ENCODE measurements at places on chromosomes 12 and 14.

DNA sequence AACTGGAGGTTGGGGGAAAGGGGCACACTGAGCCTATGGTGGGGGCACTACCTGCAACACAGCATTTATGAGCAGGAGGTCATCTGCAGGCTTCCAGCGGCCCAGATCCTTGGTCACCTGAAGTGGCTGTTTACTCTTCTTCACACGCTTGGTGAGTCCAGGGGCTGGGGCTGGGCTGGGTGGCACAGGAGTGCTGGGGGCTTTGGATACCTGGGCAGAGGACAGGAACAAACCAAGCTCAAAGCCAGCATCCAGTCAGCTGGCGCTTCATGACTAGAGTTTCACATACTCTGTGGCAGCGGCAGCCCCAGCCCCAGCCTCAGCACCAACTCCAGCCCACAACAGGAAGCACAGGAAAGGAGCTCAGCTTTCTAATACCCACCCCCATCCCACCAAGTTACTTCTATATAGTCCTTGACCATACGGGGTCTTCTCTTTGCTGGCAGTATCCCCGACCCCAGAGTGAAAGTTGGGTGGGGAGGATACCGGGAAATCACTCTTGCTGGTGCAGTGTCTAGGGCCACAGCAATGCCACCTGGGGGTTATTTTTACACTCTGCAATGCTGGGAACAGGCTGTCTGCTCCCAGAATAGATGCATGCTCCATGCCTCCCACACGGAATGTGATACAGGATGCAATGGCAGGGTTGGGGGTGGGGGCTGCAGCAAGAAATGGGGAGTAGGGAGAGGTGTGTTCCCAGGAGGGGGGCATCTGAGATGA is 3.1 kb downstream of the MCRS1 start:
- no peak for DNase-seq

DNA sequence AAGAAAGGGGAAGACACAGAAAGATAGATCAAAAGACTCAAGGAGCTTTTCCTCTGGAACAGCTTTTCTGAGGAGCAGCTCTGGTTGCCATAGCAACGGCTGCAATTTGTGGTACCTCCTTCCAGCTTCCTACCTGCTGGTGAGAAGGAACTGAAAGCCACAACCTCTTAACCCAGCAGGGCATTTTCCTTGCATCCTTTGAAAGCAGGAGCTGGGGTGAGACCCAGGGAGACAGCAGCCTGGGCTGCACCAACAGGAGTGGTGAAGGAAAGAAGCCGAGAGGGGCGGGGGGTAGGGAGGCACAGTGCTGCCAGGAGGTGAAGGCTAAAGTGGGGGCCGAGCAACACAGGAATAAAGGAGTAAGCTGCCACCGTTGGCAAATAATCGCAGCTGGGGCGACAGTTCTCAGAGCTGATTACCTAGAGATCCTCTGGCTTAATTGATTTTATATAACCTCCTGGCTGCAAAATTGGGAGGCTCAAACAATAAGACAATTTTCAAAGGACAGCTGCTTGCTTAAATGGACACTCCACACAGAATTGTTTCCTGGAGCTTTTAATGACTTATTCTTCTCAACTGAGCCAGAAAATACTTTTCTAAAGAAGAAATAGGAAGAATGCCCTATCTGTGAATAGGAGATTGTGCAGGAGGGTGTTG is 129.4 kb downstream of the RPAP3 start:
- DNase-seq, result no peak

DNA sequence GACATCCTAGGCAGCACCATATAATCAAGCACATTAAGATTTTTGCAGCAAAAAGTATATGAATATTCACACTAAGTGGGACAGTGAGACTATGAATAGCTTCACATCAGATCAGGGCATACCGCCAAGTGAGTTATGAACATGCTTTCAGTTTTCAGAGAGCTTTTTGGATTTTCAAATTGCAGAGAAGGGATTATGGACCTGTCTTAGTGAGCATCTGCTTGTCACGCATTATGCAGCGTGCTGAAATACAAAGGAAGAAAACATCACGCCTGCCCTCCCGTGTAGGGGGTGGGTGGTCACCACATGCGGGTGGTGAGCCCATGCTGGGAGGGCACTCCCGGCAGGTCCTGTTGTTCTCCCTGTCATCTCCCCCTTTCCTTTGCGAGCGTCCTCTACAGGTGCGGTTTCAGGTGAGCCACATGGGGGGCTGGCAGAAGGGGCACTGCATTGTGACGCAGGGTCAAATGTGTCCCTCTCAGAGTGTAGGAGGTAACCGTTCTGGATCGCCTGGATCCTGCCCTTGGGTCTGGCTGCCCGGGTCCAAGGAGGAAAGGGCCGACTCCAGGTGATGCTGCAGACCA is 42.6 kb downstream of the TRAF3 start:
- DNase-seq, result no peak

DNA sequence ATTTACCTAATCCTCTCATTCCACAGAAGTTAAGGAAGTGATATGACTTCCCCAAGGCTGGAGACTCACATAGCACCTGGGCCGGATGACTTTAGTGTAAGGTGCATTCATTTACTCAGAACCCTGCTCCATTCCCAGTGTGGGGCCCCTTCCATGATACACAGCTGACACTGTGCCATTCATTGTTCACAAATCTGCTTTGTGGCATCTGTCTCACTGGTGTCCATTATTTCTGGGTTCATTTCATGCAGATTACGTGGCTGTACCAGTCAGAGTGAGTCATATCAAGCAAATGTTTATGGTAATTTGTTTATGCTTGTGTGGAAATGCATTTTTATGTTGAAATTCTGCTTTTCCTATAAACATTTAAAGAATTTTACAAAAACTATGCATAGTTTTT is 5.2 kb downstream of the ANO4 start:
- DNase-seq, result no peak

GRCh38 chr12:97630875-97631274 is 168.3 kb downstream of the RMST start:
- no peak for DNase-seq

DNA sequence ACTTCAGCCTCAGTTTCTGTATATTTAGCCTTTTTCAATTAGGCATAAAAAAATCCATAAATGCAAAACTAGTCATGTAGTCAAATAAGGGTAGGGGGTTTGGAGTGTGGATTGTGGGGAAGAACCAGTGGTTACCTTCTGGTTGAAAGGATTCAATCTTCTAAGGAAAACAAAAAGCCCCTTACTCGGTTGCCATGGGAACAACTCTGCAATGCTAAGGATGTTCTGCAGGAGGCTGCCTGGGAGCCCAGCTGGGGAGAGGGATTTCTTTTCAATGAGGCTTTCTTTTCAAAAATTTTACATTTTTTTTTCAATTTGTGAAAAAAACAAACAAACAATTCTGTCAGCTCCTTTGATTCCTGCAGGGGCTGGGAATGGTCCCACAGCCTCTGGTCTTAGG is 67.2 kb downstream of the SLC8A3 start:
- DNase-seq, result no peak

GRCh38 chr12:121576851-121577391 is 3.9 kb downstream of the KDM2B start:
- no peak for DNase-seq

GRCh38 chr14:94364964-94365363 is 23.4 kb downstream of the SERPINA1 start:
- DNase-seq, result no peak

DNA sequence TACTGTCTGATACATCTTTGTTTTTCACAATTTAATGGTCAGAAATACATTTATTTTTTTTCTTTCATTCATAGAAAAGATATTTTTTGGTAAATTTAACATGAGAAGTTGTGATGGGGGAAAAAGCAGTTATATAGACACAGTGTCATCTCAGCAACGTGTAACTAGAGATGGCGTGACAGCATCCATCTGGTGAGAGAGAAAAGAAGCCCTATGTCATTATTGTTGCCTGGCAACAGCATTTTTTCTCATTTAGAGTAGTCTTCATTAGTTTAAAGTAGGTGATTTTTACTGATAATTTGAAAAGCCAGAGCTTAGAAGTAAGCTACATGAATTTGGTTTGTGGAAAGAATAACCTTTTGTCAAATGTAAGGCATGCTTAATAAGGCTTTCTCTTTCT is 128.6 kb downstream of the ACSS3 start:
- DNase-seq, result no peak

- DNase-seq, result no peak
Measured at GRCh38 chr12:91395628-91396135, 213.1 kb upstream of the DCN start.

DNA sequence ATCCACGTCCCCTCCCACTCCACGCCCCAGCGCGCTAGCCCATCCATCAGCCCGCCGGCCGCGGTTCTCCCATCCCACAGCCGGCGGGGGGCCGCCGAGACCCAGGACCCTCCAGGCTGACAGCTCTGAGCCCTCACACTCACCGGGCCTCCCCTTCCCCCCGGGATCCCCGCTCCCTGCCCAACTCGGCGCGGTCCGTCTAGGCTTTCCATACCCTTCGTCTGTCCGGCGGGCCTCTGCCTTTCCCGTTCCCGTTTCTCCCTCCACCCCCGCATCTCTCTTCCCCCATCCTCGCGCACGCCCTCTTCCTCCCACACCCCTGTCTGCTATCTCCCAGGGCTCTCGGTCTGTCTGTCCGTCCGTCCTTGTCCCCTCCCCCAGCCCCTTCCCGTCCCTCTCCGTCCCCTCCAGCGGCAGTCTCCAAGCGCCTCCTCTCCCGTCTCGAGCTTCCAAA is 726 bp downstream of the ZFHX2 start:
- no peak for DNase-seq

DNA sequence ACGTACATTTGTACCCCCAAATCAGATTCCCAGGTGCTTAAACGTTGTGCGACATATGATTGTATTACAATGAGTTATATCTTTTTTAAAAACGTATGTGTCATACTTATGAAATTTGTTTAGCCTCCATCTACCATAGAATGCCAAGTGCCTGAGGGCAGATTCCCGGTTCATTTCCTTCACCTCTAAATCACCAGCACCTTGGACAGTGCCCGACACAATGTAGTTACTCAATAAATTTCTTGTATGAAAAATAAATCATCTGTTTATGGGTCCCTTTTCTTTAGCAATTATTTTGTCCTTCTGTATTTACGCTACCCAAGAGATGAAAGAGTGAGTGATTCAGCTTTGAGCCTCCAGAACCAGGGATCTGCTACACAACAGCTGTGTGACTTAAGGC is 157.4 kb downstream of the TBX5 start:
- DNase-seq, result no peak

GRCh38 chr12:4483885-4484823 is 38.5 kb upstream of the FGF6 start:
- DNase-seq, result no peak

DNA sequence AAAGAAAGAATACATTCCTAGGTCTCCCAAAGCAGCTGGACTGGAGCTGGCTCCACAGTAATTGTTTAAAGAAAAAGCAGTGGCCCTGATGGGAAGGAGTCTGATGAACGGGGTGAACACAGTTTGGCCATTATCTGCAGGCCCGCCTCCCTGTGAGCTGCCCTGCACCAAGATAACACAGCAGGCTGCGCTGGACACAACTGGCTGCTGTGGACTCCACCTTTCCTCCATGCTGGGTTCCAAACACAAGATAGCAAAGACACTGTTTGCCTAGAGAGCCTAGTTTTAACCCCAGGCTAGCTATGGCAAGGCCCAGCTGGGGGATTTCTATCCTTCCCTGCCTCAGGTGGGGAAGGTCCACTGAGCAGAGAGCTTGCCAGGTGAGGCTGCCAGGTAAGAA is 34.6 kb downstream of the ZFP36L1 start:
- DNase-seq, result no peak

DNA sequence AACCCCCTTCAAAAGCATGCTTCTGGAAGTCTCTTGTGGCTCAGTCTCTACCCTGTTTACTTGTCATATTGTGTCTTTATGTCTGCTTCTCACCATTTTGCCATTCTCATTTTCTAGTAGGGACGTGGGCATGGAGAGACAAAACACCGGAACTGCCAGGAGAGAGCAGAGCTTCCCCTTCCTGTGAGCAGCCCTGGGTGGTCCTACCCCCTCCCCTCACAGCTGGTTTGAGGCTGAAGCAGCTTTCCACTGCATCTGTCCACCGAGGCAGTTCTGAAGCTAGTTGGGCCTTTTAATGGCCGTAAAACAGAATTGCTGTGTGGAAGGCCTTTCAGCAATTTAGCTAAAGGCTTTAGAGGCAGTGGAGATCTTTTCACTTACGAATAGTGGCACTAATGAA is 77.0 kb downstream of the PELI2 start:
- no peak for DNase-seq

- DNase-seq, result no peak
Measured at GRCh38 chr14:47261350-47261749, 414.1 kb downstream of the MDGA2 start.

DNA sequence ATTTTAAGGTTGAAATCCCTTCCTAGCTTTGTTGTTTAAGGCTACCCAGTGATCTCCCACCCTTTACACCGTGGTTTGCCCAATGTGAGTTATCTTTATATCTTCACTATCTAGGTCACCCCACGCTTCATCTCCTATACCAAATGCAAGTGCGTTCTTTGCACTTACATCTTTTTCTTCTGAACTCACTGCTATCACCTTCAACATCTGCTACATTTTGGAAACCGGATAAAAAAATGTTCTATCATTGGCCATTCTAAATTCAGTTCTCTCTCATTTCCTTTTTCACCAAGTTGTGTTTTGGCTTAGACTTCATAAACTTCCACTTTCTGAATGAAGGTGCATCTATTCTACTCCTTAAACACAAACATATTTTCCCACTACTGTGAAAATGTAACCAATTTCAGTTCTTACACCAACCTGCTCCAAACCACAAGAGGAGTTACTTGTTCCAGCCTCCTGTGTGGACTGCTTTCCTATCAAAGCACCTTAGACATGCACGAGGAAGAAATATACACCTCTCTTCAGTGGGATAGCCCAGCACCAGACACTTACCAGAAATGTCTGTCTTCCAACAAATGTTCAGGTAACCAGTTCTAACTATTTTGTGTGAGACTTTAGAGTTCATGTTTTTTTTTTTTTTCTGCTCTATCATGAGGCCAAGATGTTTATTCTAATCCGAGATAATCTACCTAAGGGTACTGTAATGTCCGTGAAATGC is 21.9 kb downstream of the CLEC9A start:
- DNase-seq, result no peak

- DNase-seq, result no peak
Measured at GRCh38 chr12:88472775-88473174, 107.5 kb downstream of the KITLG start.

- no peak for DNase-seq
Measured at GRCh38 chr14:68783408-68784225, 9.2 kb downstream of the ZFP36L1 start.

DNA sequence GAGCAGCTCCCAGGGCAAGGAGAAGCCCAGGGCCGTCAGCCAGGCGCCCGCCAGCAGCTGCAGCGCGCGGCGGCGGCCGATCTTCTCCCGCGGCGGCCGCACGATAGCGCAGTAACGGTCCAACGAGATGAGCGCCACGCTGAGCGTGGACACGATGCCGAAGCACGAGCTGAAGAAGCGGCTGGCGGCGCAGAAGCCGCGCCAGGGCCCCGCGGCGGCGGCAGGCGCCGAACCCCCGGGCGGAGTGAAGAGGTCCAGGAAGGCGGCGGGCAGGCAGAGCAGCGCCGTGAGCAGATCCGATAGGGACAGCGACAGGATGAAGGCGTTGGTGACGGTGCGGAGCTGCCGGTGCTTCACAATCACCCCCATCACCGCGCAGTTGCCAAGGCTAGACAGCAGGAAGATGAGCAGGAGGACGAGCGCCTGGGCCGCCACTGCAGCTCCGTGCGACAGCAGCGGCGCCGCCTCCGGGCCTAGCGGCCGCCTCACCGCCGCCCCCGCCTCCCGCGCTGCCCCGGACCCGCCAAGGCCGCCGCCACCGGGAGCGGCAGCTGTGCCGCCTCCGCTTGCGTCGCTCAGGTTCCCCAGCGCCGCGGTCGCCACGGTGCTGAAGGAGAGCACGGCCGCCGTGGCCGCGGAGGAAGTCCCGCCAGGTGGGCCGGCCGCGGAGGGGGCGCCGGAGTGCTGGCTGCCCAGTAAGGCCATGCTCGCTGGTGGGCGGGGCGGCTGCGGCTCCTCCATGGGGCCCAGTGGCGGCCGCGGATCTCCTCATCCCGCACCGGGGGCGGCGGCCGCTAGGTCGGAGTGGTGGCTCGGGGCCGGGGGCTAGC is 479 bp downstream of the GPR135 start:
- peak; percentile 30 for DNase-seq

Measured in stimulated activated CD4-positive, alpha-beta T cell treated with anti-CD3 and anti-CD28 coated beads, Interleukin-12 subunit alpha, Interleukin-12 subunit beta, amount 100 ng/mL, for 24 hours (primary cell).